ENCODE measurements at places on chromosomes 3 and 15.

- DNase-seq, result no peak
Observed at GRCh38 chr15:68421115-68421551, 10.8 kb downstream of the ITGA11 start.

DNA sequence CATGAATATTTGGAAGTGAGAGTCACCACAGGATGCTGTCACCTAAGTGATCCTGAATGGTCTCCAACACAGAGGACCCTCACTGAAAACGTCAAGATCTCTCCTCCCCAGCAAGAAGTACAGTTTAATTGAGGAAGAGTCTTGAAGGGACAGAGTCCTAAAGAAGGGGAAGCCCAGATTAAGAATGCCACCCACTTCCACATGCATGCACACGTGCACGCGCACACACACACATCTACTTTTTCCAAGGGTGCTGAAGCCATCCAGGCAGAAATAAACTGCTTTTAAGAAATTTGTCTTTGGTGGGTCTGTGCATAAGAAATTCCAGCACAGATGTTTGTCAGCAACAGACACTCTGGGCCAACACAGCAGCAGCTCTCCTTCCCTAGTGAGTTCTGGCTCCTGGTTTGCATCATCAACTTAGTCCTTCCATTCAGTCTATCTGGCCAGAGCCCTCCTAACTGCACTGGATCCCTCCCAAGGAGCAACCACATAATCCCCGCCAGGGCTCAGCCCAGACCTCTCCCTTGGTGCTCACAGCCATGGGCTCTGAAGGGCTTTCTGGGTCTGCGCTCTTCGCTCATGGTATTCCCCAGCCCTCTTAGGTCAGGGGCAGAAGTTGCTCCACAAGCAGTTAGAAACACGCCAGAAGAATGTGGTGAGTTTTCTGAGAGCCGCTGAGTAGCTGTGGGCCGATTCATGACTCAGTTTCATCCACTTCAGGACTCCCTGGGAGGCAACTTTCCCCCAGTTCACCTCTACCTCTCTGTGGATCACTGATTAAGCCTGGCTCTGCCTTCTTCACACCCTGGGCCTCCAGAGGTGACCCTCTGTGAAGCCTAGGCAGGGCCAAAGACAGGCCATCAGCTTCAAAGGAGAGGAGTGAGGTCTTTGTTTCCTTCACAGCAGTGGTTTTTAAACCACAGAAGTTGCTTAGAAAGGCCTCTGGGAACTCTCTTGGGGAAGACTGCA lies 132.6 kb upstream of the LIPC start:
- DNase-seq, result no peak

DNA sequence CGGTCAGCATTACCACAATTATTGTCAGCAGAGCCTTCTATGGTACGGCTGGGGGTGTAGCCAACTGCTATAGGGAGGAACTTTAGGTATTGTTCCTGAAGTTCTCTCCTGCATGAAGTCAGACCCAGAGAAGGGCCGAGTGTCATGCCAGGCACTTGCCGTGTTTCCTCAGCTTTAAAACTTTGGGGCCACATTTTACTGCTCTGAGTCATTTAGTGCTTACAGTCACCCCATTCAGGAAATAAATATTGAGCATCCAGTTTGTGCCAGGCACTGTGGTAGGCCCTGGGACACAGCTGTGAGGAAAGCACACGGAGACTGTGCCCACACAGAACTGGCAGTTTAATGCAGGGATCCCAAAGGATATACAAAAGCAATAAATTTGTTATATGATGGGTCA lies 54.5 kb upstream of the APEH start:
- DNase-seq, result no peak

- no peak for DNase-seq
Observed at GRCh38 chr3:4865714-4866113, 113.5 kb upstream of the BHLHE40 start.

DNA sequence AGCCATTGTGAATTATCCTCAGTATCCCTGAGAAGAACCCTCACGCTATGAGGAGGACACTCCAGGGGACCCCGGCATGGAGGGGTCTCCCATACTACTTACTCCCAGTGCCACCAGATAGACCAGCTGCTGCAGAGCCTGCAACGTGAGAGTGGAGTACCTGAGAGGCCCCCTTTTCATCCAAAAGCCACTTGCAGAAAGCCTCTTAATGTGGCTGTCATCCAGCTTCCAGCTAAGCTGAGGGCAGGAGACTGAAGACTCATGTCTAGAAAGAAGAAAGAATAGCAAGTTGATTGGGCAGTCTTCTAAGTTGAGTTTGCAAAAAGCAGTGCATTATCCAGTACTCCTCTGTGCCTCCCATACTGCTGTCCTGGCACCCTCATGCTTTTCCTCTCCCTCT lies 27.3 kb upstream of the MNS1 start:
- no peak for DNase-seq

DNA sequence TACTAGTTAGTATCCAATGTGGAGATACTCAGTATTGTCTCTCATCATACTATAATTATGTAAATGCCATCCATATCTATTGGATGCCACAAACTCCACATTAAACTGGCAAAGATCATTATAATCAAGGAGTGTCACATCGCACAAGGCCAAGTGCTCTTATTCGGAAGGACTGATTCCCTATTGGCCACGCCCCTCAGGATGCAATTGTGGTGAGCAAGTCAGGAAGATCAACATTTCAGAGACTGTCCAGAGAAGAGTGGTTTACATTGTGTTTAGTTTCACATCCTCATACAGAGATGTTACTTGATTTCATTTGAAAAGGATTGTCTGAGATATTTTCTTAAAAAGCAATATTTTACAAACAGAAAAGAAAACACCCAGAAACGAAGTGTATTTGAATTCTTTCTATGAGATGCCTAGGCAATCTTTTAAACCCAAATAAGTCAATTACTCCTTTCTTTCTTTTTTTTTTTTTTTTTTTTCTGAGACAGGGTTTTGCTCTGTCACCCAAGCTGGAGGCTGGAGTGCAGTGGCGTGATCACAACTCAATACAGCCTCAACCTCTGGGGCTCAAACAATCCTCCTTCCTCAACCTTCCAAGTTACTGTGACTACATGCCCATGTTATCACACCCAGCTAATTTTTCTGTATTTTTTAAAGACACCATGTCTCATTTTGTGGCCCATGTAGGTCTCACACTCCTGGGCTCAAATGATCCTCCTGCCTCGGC lies 369.1 kb downstream of the RBMS3 start:
- no peak for DNase-seq

DNA sequence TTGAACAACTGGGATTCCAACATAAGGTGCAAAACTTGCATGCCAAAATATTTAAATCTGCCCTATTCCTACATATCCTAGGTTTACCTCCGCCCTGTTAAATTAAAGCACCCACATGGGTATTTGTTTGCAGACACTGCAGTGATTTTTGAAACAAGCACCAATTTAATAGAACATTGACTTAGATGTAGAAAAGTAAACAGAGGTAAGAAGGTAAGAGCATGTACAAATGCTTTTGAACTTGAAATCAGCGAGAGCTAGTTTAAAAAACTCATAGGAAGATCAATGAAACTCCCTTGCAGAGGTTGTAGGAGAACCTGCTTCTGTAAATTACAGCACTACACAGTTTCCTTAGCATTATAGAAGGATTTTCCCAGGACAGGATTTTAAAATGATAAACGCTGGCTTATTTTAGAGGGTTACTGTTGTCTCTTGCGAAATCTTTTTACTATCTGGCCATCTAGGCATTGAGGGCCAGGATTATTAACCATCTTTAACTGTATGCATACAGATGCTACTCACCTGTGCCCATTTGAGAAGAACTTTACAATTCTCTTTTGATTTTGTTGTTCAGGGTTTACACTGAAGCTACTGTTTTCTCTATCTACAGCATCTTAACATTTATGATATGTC lies 284.8 kb downstream of the FEZF2 start:
- DNase-seq, result no peak

GRCh38 chr3:188516515-188516914 lies 362.6 kb downstream of the LPP start:
- DNase-seq, result no peak

DNA sequence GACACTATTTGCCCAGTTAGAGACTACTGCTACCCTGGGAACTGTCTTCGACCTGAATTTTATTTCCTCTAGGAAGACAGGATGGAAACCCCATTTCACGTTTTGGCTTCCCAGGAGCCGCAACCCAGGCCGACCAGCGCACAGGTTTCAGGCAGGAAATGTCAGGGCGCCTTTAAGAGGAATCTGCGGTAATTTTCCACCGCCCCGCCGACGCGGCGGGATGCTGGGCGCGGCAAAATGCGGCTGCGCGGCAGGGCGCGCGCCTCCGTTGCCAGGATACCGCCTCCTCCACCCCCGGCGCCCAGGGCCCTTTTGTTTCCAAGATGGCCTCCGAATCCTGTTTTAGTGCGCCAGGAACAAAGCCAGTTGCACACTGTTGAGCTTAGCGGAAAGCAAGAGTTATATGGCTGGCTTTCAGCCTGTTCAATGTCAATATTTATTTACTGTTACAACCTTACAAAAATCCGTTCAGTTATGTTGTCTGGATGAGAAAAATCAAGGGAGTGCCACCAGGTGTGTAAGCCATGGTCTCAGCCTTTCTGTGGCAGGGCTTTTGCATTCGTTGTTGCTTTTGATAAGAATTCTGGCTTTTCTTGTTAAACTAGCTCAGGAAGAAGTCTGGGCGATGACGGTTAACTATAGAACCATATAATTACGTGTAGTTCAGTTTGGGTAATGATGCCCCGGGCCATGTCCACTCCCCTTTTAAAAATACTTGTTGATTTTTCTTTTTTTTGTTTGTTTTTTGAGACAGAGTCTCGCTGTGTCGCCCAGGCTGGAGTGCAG lies 79.7 kb upstream of the CHD2 start:
- peak; percentile 83 for DNase-seq

DNA sequence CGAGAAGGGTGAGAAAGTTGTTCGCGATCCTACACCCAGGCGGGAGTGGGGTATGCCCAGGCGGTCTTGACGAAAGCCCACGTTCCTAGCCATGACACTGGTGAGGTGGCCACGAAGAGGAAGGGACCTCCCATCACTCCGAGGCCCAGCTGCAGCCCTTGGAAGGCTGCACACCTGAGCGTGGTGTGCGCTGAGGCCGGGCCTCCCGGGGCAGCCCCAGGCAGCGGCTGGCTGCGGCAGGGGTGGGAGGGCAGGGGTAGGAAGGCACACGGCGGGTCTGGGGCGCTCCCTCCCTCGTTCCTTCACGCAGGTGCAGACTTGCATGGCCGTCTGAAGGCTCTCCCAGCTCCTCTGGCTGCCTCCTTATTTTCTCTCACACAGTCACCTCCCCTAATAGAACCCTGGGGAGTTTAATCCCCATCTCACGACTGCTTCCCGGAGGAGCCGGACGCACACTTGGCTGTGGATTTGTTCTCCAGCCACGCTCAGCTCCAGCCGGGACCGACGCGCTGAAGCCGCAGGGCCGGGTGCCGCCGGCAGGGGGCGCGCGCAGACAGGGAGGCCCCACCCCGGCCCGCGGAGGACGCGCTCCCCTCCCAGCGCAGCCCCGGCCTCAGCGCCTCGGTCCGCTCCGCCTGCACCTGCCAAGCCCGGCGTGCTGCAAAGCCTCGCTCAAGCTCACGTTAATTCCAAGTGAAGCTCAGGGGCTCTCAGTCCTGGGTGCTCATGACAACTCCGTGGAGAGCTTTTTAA lies 37.8 kb upstream of the MUC4 start:
- DNase-seq, result no peak

DNA sequence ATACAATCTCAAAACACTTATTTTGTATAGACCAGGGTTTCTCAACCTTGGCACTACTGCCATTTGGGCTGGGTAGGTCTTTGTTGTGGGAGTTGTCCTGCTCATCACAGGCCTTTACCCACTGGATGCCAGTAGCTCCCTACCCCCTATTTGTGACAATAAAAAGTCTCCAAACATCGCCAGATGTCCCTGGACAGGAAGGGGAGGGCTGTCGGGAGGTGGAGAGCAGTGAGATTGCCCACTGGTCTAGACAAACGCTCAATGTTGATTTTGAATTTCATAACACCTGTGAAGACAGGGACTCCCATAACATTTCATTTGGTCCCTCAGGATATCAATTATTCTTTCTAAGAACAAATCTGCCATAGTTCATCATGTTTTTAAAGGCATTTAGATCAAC lies 151.7 kb upstream of the PTPRG start:
- DNase-seq, result no peak

GRCh38 chr15:52651868-52652267 lies 27.3 kb downstream of the ATOSA start:
- DNase-seq, result no peak

- DNase-seq, result no peak
Observed at GRCh38 chr3:79930196-79930595, 162.4 kb upstream of the ROBO1 start.

- no peak for DNase-seq
Observed at GRCh38 chr3:159252772-159253384, 451.0 kb downstream of the MFSD1 start.

DNA sequence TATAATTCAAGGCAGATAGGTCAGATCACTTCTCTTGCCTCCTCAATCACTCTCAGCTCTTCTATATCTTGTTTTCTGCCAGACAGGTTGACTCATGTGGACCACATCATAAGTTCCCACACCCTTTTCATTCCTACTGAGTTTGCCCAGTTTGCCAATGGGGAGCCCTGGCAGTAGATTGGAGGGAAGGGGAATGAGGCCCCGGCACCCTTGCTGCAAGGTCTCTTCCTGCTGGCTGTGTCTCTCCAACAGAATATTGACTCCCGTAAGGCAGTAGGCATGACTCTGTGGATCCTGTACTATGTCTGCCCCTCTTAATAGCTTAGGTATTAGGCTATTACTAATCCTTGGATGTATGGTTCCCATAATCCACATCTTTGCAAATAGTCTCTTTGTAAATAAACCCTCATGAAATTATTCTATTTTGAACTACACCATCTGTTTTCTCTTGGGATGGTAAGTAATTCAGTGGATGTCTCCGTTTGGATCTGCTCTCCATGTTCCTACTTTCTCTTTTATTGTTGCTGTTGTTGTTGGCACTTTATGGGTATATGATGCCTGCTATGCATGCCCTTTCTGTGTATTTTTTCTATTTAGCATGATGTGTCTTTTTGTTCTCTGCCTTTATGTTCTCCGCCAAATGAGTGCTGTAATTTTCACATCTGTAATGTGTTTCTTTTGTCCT lies 65.5 kb upstream of the DCBLD2 start:
- DNase-seq, result no peak

DNA sequence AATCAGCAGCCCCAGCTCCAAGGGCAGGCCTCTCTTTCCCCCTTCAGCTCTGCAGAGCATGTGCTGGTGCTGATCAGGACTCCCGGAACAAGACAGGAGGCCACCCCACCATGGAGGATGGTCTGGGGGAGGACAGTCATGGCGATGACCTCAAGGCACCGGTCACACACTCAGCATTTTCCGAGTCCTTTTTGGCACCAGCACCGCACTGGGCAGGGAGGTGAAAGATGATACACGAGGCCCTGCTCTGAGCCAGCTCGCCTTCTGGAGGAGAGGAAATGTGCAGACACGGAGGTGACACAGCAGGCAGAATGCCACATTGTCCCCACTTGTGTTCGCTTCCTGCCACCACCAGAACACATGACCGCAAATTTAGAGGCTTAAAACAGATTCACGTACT lies 61.8 kb upstream of the SEC61A1 start:
- no peak for DNase-seq

DNA sequence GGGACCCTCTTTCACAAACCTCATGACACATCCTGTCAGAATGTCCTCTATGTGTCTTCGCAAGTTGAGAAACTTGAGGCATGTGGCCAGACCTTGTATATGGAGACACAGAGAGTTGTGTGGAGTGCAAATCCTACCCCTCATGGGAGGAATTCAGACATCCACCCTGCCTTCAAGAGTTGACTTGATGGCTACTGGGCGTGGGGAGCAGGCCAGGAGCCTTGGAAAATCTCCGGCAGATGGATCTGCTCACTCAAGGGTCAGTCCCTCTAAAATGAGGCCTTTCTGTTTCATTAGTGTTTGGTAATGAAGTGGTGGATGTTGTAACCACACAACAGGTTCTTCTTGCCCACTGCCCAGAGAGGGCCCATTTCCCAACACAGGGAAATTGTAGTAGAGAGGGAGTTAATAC lies 79.0 kb downstream of the ASB7 start:
- no peak for DNase-seq
